HFFc6 (cell line): ENCODE measurements at places on chromosomes 4 and X. TPM values are rescaled to one million over a fixed set of nuclear protein-coding genes. Genes with fewer than 3 reads are reported as not detected.

DNA sequence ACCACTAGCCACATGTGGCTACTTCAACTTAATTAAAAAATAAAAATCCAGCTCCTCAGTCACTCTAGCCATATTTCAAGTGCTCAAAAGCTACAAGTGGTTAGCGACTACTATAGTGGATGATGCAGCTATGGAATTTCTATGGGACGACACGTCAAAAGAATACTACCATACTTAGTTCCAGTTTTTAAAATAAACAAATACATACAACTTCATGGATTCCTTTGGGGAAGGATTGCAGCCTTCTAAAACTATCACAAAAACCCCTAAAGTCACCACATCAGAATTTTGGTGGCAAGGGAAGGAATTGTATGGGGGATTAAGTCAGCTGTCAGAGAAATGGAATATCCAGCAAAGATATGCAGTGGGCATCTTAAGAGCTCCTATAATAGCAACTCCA is 6.5 kb downstream of the ZNF280C start:
- H3K4me3 ChIP-seq = no peak overlapping the region
- no peaks in the 10 kb centered on the region for H3K27me3 ChIP-seq
- no peak for DNase-seq

- H3K4me3 ChIP-seq = no peak overlapping the region
- H3K27me3 ChIP-seq = no peaks in the 10 kb centered on the region; the same call in 1 of the 2 replicates
- no peaks in the 10 kb centered on the region for H3K4me1 ChIP-seq
- no peaks in the 10 kb centered on the region for H3K36me3 ChIP-seq
These were observed 5.7 kb downstream of the CYBB start for GRCh38 chrX:37785569-37785968.

DNA sequence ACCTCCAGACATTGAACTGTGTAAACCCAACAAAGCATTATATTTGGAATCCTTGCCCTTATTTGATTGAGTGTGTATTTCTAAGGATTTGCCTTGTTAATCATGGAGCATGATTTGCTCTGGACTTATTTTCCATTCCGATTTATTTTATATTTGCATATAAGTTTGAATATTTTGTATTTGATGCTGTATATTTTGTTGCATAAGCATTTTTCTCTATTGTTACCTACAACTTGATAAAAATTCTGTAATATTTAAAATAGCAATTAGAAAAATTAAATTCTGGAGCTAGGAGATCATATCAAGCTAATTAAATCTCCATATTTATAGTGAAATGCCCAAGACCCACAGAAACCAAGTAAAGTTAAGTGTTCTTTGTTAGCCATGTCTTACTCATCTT is 47.2 kb downstream of the USO1 start:
- DNase-seq = no peak
- peaks cover 19% of the 10 kb centered on the region for H3K4me1 ChIP-seq
- no peaks in the 10 kb centered on the region; the same call in none of the 2 replicates for H3K27me3 ChIP-seq

GRCh38 chr4:114601304-114602052 is 2.9 kb downstream of the UGT8 start:
- no peaks in the 10 kb centered on the region for H3K36me3 ChIP-seq
- H3K4me3 ChIP-seq = no peak overlapping the region
- DNase-seq = no peak
- H3K4me1 ChIP-seq = no peaks in the 10 kb centered on the region
- no peak overlapping the region for H3K27ac ChIP-seq

DNA sequence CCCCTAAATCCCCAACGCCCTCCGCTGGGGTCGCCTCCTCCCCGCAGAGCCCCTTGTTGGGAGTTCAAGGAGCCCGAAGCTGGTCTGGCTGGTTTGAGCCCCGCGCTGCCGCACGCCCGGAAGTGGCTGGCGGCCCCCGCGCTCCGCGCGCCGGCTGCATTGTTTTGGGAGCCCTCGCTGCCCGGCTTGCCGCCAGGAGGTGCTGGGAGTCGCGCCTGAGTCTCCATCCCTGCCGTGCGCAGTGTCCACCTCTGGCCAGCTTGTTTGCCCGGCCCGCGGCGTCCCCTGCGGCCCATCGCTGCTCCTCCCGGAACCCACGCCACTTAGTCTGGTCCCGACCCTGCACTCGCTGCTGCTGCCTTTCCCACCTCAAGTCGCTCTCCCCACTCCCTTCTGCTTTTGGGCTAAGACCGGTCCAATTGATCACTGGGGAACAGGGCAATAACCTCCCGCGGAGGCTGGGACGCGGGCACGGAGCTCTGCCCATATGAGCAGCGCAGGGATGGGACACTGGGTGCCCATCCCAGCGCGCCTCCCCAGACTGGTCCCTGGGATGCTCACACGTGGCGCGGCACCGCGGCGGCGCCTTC is 2.2 kb upstream of the SFRP2 start:
- no peaks in the 10 kb centered on the region; the same call in 1 of the 2 replicates for H3K4me1 ChIP-seq
- H3K27ac ChIP-seq = no peak overlapping the region
- no peak overlapping the region for H3K4me3 ChIP-seq
- H3K36me3 ChIP-seq = no peaks in the 10 kb centered on the region
- peaks cover 59% of the 10 kb centered on the region for H3K27me3 ChIP-seq
- no peak for DNase-seq

GRCh38 chr4:110247591-110247990 is 49.2 kb upstream of the ELOVL6 start:
- H3K27me3 ChIP-seq = peaks cover 10% of the 10 kb centered on the region
- H3K27ac ChIP-seq = no peak overlapping the region
- peaks cover 11% of the 10 kb centered on the region for H3K4me1 ChIP-seq
- no peak for DNase-seq

Gene SLC10A4
- total RNA-seq = not detected in 2 replicates

DNA sequence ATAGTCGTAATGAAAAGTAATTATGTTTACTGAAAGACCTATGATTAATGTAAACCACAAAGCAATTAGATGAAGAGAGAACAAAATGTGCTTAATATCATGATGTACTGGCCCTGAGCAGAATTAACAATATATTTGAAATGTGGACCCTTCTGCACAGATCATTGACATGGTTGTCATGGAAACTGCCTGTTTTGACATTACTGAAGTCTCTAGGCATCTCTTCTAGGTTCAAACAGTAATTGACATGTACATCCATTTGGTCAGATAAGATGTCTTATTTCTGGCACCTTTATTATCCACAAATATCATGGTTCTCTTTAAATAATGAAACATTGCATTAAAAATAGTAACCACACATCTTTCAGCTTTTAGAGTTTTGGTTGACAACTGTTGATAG is 251.7 kb upstream of the GNPDA2 start:
- H3K4me3 ChIP-seq = no peak overlapping the region
- H3K4me1 ChIP-seq = no peaks in the 10 kb centered on the region
- DNase-seq = no peak
- H3K36me3 ChIP-seq = no peaks in the 10 kb centered on the region
- H3K27ac ChIP-seq = no peak overlapping the region
- H3K27me3 ChIP-seq = no peaks in the 10 kb centered on the region

Gene FAT1
- total RNA-seq = 269 to 442 TPM (median 328 TPM) in 3 replicates

Gene TMEM271
- not detected in 2 replicates for total RNA-seq

GRCh38 chr4:153151535-153152455 is 52.4 kb upstream of the TRIM2 start:
- peaks cover 3% of the 10 kb centered on the region for H3K27me3 ChIP-seq
- no peak overlapping the region; the same call in 1 of the 2 replicates for H3K4me3 ChIP-seq
- peaks cover 30% of the 10 kb centered on the region for H3K4me1 ChIP-seq
- DNase-seq = no peak

DNA sequence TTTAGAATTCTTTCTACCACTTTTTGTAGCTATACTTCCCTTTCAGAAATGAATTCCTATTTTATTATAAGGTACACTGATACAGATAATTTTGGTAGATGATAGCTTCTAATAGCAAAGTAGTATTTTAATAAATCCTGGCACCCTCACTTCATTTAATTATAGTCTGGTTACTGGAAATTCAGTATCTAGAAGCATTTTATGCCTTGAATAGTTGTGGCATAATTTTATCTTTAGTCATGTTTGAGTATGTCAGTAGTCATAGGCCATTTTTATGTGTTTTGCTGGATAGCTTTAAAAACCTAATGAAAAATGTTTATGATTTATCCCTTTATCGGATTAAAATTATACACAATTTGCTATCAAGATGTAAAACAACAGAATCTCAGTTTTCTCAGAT is 92.3 kb downstream of the DIAPH2 start:
- no peaks in the 10 kb centered on the region for H3K27me3 ChIP-seq
- peak overlapping the region; percentile 26; the same call in 1 of the 2 replicates for H3K4me3 ChIP-seq
- DNase-seq = peak; percentile 6
- no peaks in the 10 kb centered on the region for H3K36me3 ChIP-seq
- peak overlapping the region; percentile 51 for H3K27ac ChIP-seq

GRCh38 chr4:12729384-12729783 is 754.8 kb downstream of the RAB28 start:
- H3K4me3 ChIP-seq = no peak overlapping the region
- no peaks in the 10 kb centered on the region for H3K4me1 ChIP-seq
- H3K27me3 ChIP-seq = peaks cover 3% of the 10 kb centered on the region; the same call in 1 of the 2 replicates

Gene VCX
- not detected in 3 replicates for total RNA-seq

Gene LEF1
- not detected in 3 replicates for total RNA-seq

Gene ASMT
- not detected in 3 replicates for total RNA-seq

- H3K4me3 ChIP-seq = no peak overlapping the region
- DNase-seq = no peak
- peaks cover 4% of the 10 kb centered on the region for H3K4me1 ChIP-seq
- no peak overlapping the region for H3K27ac ChIP-seq
These were observed 109.0 kb downstream of the ENOX2 start for GRCh38 chrX:130793975-130794374.

- H3K27me3 ChIP-seq = peaks cover 3% of the 10 kb centered on the region; the same call in 1 of the 2 replicates
- no peak for DNase-seq
- no peaks in the 10 kb centered on the region for H3K36me3 ChIP-seq
- H3K4me1 ChIP-seq = peaks cover 58% of the 10 kb centered on the region
- H3K4me3 ChIP-seq = peak overlapping the region; percentile 79
These were observed 51.9 kb downstream of the RBM47 start for GRCh38 chr4:40577588-40578253.

DNA sequence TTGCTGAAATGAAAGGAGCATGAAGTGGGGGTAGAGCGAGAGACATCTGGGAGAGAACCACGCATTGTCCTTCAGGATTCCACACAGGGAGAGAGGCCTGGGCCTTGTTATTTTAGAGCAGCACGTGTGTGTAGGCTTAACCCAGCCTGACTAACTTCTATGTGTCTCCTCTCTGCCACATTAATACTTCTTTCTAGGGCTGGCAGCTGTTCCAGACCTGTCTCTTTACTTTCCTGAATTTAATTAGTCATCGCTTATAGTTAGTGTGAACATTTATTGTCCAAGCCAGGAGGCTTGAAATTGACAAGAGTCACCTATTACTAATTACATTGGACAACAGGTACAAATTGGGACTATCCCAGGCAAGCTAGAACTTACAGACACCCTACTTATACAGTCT is 51.3 kb downstream of the SMAD1 start:
- no peaks in the 10 kb centered on the region for H3K27me3 ChIP-seq
- no peak overlapping the region for H3K4me3 ChIP-seq
- peaks cover 7% of the 10 kb centered on the region for H3K4me1 ChIP-seq
- H3K36me3 ChIP-seq = no peaks in the 10 kb centered on the region
- no peak overlapping the region for H3K27ac ChIP-seq

Gene CLCN3
- total RNA-seq = 28.1 to 35.0 TPM (median 32.5 TPM) in 3 replicates

- H3K27ac ChIP-seq = no peak overlapping the region
- H3K4me1 ChIP-seq = peaks cover 6% of the 10 kb centered on the region; the same call in 1 of the 2 replicates
- H3K36me3 ChIP-seq = no peaks in the 10 kb centered on the region
- no peaks in the 10 kb centered on the region for H3K27me3 ChIP-seq
- DNase-seq = no peak
These were observed 87.0 kb downstream of the FBXW7 start for GRCh38 chr4:152448854-152449253.

- no peak overlapping the region for H3K4me3 ChIP-seq
- H3K4me1 ChIP-seq = peaks cover 6% of the 10 kb centered on the region; the same call in 1 of the 2 replicates
These were observed 45.5 kb upstream of the KLF3 start for GRCh38 chr4:38618505-38618904.

- H3K4me3 ChIP-seq = no peak overlapping the region
- no peak overlapping the region; the same call in 1 of the 2 replicates for H3K27ac ChIP-seq
- H3K36me3 ChIP-seq = no peaks in the 10 kb centered on the region
- H3K4me1 ChIP-seq = peaks cover 6% of the 10 kb centered on the region; the same call in 1 of the 2 replicates
These were observed 317.1 kb upstream of the GALNT7 start for GRCh38 chr4:172851534-172851933.

DNA sequence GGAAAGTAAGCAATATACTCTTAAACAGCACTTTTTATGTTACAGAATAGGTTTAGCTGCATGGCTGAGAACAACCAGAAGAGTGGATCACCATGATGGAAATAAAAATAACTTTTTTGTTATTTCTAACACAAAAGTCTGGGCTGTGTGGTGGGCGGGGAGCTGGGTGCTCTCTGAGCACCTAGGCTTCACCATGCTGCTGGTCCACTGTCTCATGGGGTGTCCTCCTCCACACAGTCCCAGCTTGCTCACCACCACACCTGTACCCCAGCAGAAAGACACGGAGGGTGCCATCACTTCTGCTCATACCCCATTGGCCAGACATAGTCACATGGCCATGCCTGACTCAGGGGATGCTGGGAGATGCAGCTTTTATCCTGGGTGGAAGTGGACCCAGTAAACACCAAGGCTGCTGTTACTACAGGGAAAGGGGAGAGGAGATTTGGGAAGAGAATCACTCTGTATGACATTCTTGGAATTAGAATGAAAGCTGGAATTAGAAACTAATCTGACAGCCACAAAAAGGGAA is 45.0 kb downstream of the CPZ start:
- H3K4me1 ChIP-seq = no peaks in the 10 kb centered on the region
- H3K27me3 ChIP-seq = peaks cover 20% of the 10 kb centered on the region

- no peak for DNase-seq
- no peaks in the 10 kb centered on the region for H3K27me3 ChIP-seq
- no peak overlapping the region for H3K4me3 ChIP-seq
These were observed 471.3 kb upstream of the TECRL start for GRCh38 chr4:64880557-64880956.

Gene ZNF711
- not detected in 2 replicates for total RNA-seq

Gene BEX2
- total RNA-seq = not detected in 2 replicates

DNA sequence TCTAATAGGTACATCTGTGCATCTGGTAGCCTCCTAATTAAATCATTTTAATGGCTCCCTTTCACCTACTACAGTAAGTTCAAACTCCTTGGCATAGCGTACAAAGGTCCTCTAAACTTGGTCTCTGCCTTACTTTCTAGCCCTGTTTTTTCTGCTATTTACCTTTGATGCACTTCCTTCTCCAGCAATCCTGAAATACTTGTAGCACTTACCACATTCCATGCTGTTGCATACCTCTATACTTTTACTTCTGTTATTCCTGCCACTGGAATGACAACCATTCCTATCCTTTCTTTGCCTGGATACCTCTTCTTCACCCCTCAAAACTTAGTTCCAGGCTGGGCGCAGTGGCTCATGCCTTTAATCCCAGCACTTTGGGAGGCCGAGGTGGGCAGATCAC is 56.6 kb upstream of the LHFPL1 start:
- H3K27ac ChIP-seq = no peak overlapping the region
- no peaks in the 10 kb centered on the region for H3K4me1 ChIP-seq
- no peak overlapping the region for H3K4me3 ChIP-seq
- no peaks in the 10 kb centered on the region for H3K27me3 ChIP-seq
- H3K36me3 ChIP-seq = no peaks in the 10 kb centered on the region

- no peaks in the 10 kb centered on the region for H3K27me3 ChIP-seq
- H3K4me1 ChIP-seq = no peaks in the 10 kb centered on the region
- DNase-seq = no peak
- H3K4me3 ChIP-seq = no peak within 1 kb of the TSS
- H3K36me3 ChIP-seq = no peaks in the 10 kb centered on the region
- no peak within 1 kb of the TSS for H3K27ac ChIP-seq
These were observed at the start of gene ACE2 for GRCh38 chrX:15600745-15601144. TSS of gene ACE2 (minus strand) at chrX:15600960. CDS start at chrX:15600911, 49 bp downstream.
